Stimulated activated CD4-positive, alpha-beta T cell treated with anti-CD3 and anti-CD28 coated beads, Interleukin-1b, Interleukin-23, amount 100 ng/mL, for 4 hours (primary cell): ENCODE measurements at places on chromosomes 3 and 15.
A peak's percentile ranks its signal among the peaks of the same experiment; 100 is the strongest.

- peak; percentile 51 for DNase-seq
These were observed 20.7 kb downstream of the KLF13 start for GRCh38 chr15:31347067-31347975.

DNA sequence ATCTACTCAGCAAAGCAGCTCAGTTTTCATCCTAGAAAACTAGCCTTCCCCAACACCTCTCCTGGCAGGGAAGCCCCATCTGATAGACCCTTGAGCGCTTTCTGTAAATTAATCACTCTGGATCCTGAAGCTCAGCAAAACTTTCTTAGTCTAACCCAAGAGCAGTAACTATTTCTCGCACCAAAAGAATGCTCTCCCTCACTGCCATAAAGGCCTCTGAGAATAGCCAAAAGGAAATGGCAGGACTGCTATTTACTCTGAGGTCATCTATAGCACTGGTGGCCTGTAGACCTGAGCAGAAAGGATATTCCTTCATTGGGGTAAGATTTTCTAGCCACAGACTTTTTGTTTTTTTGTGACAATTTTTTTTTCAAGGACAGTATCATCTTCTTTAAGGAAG lies 345.8 kb upstream of the ADAMTS9 start:
- DNase-seq, result no peak

DNA sequence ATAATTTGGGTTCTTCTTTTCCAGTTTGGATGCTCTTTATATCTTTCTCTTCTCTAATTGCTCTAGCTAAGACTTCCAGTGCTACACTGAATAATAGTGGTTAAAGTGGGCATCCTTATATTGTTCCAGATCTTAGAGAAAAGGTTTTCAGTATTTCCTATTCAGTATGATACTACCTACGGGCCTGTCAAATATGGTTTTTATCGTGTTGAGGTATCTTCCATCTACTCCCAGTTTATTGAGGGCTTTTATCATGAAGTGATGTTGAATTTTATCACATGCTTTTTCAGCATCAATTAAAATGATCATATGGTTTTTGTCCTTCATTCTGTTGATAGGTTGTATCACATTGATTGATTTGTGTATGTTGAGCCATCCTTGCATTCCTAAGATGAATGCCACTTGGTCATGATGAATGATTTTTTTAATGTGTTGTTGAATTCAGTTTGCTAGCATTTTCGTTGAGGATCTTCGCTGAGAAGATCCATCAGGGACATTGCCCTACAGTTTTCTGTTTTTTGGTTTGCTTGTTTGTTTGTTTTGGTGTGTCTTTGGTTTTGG lies 3.0 kb upstream of the LRRC34 start:
- DNase-seq, result no peak

DNA sequence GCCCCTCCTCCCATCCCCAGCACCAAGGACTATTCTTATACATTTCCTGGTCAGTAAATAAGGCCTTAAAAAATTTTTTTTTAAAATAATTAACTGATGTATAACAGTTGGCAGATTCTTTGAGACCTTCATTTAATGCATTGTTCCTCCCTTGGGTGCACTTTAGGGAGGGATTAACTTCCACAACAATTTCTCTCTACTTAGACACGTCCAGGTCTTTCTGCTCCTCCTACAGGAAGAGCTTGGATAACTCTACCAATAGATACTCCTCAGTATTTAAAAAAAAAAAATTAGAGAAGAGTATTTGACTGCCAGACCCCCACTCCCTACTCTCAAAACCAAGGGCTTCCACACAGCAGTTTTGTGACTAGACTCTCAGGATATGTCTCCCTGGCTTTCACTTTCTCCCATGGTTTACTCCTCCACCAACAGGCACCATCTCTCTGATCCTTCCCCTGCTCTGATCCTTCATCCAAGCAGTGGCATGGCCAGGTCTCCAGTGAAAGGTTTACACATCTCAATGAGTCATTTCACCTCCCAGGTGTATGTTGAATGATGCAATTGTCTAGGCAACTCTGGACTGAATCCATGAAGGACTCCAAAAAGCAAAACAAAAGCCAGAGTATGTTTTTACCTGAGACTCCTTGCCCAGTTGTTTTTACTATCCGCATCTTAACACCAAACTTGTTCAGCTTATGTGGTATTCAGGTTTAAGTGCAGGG lies 7.4 kb downstream of the ZIC4 start:
- DNase-seq, result no peak

DNA sequence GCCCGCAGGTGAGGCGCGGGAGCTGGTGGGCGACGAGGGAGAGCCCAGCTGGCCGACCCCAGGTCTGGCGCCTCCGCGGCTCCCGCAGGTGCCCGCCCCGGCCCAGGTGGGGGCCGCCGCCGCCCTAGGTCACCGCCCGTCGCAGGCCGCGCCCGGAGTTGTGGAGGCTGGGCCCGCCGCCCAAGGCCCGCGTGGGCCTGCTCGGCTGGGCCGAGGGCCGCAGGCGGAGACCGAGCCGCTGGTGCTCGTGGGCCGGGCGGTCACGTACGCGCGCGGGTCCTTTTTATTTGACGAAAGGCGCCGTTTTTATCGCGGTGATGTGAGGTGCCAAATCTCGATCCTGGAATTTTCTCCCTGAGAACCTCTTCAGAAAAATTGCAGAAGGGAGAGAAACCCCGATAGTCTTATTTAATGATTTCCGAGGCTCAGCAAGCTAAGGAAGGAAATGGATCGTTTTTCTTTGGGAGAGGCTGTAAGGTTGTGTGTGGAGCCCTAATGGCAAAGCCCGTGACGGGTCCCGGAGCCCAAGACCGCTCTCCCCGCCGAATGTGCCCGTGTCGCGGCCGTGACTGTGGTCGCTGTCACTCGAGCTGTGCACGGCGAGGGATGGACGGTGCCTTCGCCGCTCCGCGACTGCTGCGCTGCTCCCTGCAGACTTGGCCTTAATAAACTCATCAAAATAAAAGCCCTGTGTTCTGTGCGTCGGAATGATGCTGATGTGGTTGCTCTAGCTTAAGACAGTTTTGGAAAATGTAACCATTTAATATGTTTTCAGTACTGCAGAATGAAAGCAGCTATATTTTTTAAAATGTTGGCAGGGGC lies 612 bp downstream of the APPL1 start:
- peak; percentile 30 for DNase-seq

- peak; percentile 77 for DNase-seq
These were observed at the start of gene MYD88 for GRCh38 chr3:38138349-38139190. Gene MYD88 (plus strand): TSS chr3:38138661. CDS start chr3:38138701, 40 bp downstream.

- DNase-seq, result no peak
These were observed 12.5 kb upstream of the ISL2 start for GRCh38 chr15:76324066-76324465.

DNA sequence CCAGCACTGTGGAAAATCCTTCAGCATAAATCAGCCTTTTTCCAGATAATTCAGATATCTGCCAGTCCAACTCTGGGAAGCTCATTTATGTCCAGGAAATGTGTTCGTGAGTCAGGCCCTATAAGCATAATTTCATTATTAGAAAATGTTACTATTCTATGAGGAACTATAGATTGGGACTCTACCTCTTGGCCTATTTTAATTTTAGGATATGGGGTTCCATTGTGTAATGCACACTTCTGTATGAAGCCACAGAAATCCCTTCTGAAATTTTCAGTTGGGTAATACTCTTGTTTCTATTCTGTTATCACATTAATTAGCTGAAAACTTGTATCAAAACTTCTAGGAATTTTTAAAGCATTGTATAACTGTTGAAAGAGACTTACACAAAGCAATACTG lies 43.9 kb upstream of the IL12A start:
- DNase-seq, result no peak

DNA sequence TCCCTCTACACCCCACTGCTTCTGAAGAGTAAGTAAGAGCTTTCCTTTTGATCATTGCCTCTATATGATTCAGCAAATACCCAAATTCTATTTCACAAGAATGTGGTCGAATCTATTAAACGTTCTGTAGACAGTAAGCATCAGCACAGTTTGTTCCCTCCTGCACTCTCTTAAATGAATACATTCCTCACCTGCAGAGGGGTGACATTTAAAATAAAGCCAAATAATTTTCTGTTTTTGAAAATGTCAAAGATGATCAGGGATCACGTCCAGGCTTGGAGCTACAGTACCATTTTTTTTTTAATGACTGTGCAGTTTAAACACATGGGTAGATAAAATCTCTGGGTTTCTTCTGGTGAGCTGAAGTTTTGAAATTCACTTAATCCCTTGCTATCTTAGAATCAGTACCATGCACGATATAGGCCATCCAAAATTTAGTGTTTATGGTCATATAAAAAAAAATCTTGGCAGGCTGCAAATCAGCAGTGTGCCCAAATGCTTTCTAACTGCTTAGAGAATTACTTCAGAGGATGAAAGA lies 12.8 kb downstream of the PYDC2 start:
- DNase-seq, result no peak

DNA sequence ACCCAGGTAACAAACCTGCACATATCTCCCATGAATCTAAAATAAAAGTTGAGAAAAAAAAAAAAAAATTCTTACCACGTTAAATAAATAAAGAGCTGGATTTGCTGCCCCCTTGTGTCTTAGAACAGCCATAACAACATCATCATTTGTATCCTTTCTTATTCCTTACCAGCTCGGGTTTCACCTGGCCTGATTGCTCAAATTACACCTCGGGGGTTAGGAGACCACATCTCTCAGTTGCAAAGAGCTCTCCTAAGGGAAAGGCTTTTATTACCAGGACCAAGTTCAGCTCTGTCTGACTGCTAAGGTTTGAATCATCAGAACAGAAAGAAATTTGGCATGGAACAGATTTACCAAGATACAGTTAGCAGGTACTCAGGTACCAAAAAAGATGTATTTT lies 25.8 kb upstream of the RPL39L start:
- DNase-seq, result no peak

- no peak for DNase-seq
These were observed 128.0 kb downstream of the BBX start for GRCh38 chr3:107650788-107651187.

DNA sequence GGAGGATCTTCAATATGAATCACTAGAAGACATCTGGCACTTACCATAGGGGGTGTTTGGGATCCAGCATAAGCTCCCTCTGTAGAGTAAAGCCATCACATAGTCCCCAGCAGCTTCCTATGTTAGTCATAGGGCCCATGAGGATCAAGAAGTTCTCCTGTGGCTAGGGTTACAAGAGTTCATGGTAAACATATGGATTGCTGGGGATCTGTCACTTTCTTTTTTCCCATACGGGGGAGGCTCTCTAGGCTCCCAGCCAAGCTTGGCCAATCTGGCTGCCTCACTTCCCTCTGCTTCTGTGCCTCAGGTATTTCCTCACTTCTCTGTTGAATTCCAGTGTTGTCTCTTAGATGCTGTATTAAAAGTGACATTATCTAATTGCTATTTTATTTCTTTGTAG lies 597.9 kb downstream of the PDCD6IP start:
- DNase-seq, result no peak

DNA sequence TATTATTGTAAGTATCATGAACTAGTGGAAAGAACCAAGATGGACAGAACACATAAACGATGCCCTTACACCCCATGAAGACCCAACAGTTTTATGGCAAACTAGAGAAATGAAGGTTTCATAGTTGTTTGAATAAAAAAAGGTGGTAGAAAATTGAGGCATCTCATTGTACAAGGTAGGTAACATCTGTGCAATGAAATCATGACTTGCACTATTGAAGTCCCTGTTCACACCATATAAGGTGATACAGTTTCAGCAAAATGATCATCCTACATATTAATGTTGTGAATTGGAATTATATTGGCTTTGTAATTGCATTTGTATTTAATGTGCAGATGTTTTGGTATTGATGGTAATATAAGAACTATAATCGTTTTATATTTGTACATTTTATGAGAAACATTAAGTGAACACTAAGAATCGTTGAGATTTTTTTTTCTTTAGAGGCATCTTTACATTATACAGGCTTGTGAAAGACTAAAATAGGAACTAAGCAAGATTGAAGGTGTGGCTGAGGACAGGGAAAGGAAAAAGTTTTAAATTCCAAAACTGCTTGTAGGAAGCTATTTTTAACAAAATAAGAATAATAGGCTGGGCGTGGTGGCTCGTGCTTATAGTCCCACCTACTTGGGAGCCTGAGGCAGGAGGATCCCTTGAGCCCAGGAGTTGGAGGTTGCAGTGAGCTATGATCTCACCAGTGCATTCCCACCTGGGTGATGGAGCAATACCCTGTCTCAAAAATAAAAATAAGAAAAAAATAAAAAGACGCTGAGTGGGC lies 48.5 kb downstream of the CGNL1 start:
- DNase-seq, result no peak

- no peak for DNase-seq
These were observed 71.9 kb downstream of the ARHGEF26 start for GRCh38 chr3:154193000-154193615.

DNA sequence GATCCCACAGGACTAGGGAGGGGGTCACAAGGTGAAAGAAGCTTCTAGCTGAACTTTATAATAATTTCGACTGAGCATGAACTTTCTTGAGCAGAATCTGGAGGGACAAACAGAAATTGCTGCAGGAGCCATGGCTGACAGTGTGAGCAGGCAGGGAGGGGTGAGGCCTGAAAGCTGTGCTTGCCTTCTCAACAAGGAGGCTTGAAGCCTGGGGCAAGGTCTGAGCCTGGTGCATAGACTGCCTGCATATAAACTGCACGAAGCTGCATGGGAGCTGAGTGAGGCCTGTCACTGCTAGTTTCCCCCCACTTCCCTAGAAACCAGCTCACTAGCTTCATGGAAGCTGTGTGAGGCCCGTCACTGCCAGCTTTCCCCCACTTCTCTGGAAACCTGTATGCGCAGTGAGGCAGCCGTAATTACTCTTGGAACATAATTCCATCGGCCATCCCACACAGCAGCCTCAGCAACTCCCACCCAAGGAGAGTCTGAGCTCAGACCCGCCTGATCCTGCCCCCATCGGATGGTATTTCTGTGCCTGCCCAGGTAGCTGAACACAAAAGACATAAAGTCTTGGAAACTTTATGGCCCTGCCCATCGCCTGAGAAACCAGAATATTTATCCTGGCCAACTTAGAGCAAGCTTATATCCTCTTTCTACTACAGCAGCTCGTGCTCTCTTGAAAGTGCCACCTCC lies 136.5 kb downstream of the PLCH1 start:
- DNase-seq, result no peak

GRCh38 chr15:99438691-99439523 lies 126.9 kb upstream of the MEF2A start:
- no peak for DNase-seq

- no peak for DNase-seq
These were observed 101.1 kb upstream of the THRB start for GRCh38 chr3:24595796-24596195.

DNA sequence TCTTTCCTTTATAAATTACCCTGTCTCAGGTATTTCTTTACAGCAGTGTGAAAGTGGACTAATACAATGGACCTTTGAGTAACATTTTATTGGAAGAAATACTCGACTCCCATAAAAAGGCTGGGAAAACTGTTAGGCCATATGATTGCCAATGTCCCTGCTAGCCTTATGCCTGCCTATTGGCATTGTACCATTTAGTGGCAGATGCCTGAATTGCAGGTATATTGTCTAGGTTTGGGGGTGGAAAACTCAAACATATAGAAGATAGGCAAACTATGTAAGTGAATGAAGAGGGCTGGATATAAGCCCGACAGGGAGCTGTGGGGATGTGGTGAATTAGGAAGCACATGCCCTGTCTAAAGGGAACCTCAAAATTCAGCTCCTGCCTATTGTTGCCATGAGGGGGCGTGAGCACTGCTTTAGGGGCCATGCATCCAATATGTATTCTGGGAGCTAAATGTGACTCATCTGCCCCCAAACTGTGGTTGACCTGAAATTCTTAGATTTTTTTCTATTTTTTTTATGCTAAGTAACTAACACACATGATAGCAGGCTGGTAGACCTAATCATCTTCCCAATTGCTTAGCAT lies 65.2 kb upstream of the TRA2B start:
- no peak for DNase-seq
